Purkinje cell (primary cell): ENCODE measurements at places on chromosomes 2 and 18. TPM values are rescaled to one million over a fixed set of nuclear protein-coding genes. Genes with fewer than 3 reads are reported as not detected.

The KYNU gene
- not detected in 2 replicates for polyA plus RNA-seq

The CYBRD1 gene
- 5.1 and 7.9 TPM in 2 replicates for polyA plus RNA-seq

The PLB1 gene
- polyA plus RNA-seq = not detected in 2 replicates

The STK39 gene
- polyA plus RNA-seq = 67.7 and 99.3 TPM in 2 replicates

The MAP2 gene
- 87.1 and 160 TPM in 2 replicates for polyA plus RNA-seq

The TCF23 gene
- not detected in 2 replicates for polyA plus RNA-seq

The ARHGAP15 gene
- polyA plus RNA-seq = 2.6 and 4.8 TPM in 2 replicates

The ADGRF3 gene
- polyA plus RNA-seq = not detected in 2 replicates

The ZNF804A gene
- polyA plus RNA-seq = 10.8 and 11.8 TPM in 2 replicates

The HOXD13 gene
- not detected in 2 replicates for polyA plus RNA-seq

The CHRND gene
- not detected in 2 replicates for polyA plus RNA-seq

The PTMA gene
- polyA plus RNA-seq = 236 and 278 TPM in 2 replicates

The IAH1 gene
- 91.5 and 115 TPM in 2 replicates for polyA plus RNA-seq

The DOCK10 gene
- polyA plus RNA-seq = 3.3 and 5.4 TPM in 2 replicates

The ZNG1B gene
- polyA plus RNA-seq = 157 and 180 TPM in 2 replicates

The CABYR gene
- 5.8 and 7.1 TPM in 2 replicates for polyA plus RNA-seq

The MOCOS gene
- not detected in 2 replicates for polyA plus RNA-seq

The CKAP2L gene
- 3.7 TPM in 1 of 2 replicates, not detected in the other for polyA plus RNA-seq

The IER3IP1 gene
- polyA plus RNA-seq = 78.4 and 84.2 TPM in 2 replicates

The ABCG5 gene
- 0.48 and 1.3 TPM in 2 replicates for polyA plus RNA-seq

The NGEF gene
- polyA plus RNA-seq = 0.46 and 5.7 TPM in 2 replicates

The TUBA3E gene
- polyA plus RNA-seq = 0.20 TPM in 1 of 2 replicates, not detected in the other

The DYSF gene
- not detected in 2 replicates for polyA plus RNA-seq

The ACVR1C gene
- 2.6 and 4.8 TPM in 2 replicates for polyA plus RNA-seq

The GPR55 gene
- polyA plus RNA-seq = not detected in 2 replicates

The GREB1L gene
- 1.4 and 5.0 TPM in 2 replicates for polyA plus RNA-seq

The CPO gene
- polyA plus RNA-seq = 0.20 TPM in 1 of 2 replicates, not detected in the other

The RNU2-63P gene
- not detected in 2 replicates for polyA plus RNA-seq

The FAM237A gene
- 7.1 and 7.4 TPM in 2 replicates for polyA plus RNA-seq

The DNAJC5G gene
- not detected in 2 replicates for polyA plus RNA-seq

The TRAF3IP1 gene
- 3.7 and 13.5 TPM in 2 replicates for polyA plus RNA-seq

The PRSS56 gene
- polyA plus RNA-seq = not detected in 2 replicates

The L3MBTL4 gene
- polyA plus RNA-seq = 0.31 TPM in 1 of 2 replicates, not detected in the other

The HOXD9 gene
- not detected in 2 replicates for polyA plus RNA-seq

The SIX2 gene
- not detected in 2 replicates for polyA plus RNA-seq

The TGFA gene
- 0.55 and 3.7 TPM in 2 replicates for polyA plus RNA-seq

The CD8B2 gene
- not detected in 2 replicates for polyA plus RNA-seq

The ANKRD30BL gene
- 0.35 TPM in 1 of 2 replicates, not detected in the other for polyA plus RNA-seq

The POTEI gene
- polyA plus RNA-seq = 0.67 TPM in 1 of 2 replicates, not detected in the other

The NEMP2 gene
- polyA plus RNA-seq = 1.2 and 2.0 TPM in 2 replicates

The PLCL1 gene
- 2.5 and 2.8 TPM in 2 replicates for polyA plus RNA-seq

The IL36B gene
- not detected in 2 replicates for polyA plus RNA-seq

The ACTG2 gene
- polyA plus RNA-seq = not detected in 2 replicates

The SERPINB13 gene
- not detected in 2 replicates for polyA plus RNA-seq

The TMEM247 gene
- polyA plus RNA-seq = not detected in 2 replicates
